ENCODE measurements at places on chromosomes 6 and 20.

DNA sequence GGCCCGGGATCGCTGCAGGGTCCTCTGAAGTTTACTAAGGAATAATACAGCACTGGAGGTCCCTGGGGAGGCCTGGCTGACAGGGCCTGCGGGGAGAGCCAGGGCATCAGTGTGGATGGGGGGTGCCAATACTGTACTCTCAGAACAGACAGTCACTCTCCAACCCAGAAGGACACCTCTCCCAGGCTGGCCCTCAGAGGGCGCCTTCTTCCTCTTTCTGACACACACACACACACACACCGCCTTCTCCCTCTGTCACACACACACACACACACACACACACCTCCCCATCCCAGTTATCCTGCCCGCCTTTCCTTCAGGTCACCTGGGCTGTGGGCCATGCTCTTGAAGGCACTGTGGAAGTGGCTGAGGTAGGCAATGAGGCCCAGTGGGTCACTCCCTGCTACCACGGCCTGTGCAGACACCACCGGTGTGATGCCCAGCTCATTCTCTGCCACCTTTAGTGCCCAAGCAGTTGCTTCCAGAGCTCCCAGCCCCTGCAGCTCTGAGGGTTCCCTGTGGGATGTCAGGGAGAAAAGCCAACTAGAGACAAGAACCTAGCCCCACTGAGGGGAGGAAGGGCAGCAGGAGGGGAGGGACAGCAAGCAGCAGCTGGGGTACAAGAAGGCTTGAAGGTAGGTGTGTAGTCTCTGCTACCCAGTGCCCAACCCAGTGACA, 7.5 kb downstream of the SMPD2 start:
- no peak for DNase-seq

DNA sequence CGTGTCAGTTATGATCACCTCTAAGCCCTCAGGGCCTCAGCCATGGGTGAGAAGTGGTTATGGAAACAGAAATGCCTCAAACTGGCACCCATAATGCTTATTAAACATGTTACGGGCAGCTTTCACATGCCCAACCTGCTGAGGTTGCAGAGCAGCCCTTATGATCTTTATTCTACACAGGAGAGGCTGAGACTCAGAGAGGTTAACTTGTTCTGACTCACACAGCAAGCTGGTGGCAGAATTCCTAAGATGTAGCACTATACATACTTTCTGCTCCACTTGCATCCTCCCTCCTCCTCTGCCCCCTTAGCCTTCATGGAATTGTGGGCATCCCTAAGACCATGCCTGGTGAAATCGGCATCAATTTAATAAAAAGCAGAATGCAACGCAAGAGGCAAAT, 34.7 kb upstream of the IGF2R start:
- DNase-seq = no peak

DNA sequence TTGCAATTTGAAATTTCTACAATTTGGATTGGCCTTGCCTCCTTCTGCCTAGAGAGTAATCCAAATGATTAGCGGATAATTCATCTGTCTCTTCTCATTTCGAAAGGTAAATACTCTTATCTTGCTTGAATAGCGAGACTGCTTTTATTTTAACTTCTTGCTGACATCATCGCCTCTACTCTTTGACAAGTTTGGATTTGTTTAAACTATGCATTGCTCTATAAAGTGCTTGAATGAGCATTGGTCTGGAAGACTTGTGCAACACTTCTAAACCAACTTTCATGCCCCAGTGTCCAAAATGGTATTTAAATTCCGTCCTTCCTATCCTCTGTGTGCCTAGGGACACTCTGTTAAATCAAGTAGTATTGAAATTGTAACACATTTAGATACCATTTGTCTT, 384.1 kb upstream of the SLC35B3 start:
- DNase-seq = no peak

DNA sequence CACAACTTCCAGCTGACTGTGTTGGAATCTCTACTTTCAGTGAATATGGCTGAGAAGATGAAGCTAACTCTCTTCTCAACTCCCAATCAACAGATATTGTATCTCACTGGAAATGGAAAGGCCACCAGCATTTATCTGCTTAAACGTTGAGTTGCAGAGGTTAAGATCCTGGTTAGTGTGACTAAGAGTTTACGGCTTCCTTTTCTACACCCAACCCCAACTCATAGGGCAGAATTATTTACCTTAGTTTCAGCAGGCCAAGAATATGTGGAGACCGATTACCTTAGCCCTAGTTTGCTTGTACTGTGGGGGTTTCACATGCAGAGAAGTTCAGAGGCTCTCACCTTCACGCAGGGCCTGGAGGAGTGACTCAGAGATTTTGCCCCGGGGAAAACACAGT, 1026.6 kb downstream of the EYS start:
- no peak for DNase-seq

- DNase-seq = no peak
These were observed 127.0 kb downstream of the TBC1D7 start for GRCh38 chr6:13201336-13201735.

DNA sequence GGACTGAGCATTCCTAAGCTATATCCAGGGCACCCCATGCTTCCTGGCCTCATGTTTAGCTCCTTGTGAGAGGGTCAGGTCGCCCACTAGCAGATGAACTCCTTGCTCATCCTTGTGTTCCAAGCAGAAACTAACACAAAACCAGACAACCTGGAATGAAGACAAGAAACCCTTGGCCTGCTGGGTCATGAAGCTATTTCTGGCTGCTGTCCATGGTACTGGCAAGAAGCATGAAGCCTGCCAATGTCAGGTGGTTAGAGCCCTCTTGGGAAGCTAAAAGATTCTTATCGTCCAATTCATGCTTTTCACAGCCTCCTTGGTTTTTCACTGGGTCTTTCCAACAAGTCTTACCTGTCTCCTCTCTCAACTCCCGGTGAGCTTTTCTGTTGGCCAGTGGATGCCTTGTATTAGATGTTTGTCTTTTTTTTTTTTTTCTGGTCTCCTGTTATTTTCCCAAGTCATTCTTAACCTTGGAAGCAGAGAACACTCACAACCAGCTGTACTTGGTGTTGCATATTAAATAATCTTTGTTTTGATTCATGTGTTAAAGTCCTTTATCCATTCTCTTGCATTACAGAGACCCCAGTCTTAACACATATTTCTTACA, 180.3 kb downstream of the ANKRD60 start:
- DNase-seq = no peak

DNA sequence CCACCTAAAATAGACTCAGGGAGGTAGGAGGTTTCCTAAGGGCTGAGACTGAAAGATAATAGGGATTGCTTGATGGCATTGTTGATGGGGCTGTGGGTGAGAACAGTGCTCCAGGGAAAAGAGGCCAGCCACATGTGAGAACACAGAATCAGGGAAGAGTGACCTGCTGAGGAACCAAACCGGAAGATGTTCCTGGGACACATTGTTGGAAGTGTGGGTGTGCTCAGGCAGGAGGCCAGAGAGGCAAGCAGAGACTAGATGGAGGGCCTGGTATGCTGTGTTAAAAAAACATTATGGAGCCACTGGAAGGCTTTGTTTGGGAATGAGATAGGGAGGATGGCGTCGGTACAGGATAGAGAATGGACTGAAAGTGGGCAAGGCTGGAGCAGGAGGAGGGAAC, 23.3 kb downstream of the RNF144B start:
- DNase-seq = no peak

DNA sequence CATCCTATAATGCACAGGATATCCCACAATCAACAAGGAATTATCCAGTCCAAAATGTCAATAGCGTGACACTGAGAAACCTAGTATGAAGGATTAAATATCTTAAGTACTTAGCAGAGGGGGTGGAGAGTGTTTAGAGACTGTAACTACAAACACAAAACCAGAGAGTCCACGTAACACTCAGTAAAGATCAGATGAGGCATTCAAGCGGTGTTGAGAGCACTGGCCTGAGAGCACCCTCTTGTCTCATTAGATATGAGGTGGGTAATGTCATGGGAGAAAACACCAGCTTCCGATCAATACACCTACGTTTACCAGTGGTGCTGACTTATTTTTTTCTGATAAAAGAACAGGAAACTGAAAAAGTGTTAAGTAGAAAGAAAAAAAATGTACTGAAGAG, 2.3 kb downstream of the FAM184A start:
- peak; percentile 39 for DNase-seq

Measured in activated CD4-positive, alpha-beta T cell treated with anti-CD3 and anti-CD28 coated beads, Interleukin-2, amount 50 U/mL, for 16 hours (primary cell).